Glutamatergic neuron (in vitro differentiated cells): ENCODE measurements at places on chromosomes 7 and 10. TPM values are rescaled to one million over a fixed set of nuclear protein-coding genes. Genes with fewer than 3 reads are reported as not detected.
A peak's percentile ranks its signal among the peaks of the same experiment; 100 is the strongest.

DNA sequence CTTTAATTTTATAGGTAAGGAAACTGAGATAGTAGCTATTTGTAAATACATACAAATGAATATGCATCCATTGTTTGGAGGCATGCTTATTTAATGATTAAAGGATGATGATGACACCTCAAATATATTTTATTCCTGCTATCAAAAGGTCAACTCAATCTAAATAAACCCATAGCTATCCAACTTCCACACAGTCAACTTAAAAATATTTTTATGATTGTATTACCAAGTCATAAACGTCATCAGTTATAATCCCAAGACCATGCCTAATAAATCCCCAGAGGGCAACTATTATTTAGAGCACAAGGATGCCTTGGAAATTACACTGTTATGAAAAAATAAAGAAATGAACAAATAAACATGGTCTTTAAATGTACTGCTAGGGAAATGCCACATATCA lies 102.1 kb downstream of the MPP7 start:
- no peaks in the 10 kb centered on the region for H3K36me3 ChIP-seq
- no peak overlapping the region for H3K4me3 ChIP-seq
- no peak overlapping the region for H3K27ac ChIP-seq

- H3K27ac ChIP-seq: no peak overlapping the region
- H3K4me1 ChIP-seq: peaks cover 1% of the 10 kb centered on the region
- H3K27me3 ChIP-seq: no peaks in the 10 kb centered on the region
- DNase-seq: no peak
- no peak overlapping the region for H3K4me3 ChIP-seq
Observed at GRCh38 chr7:120916538-120916937, 34.0 kb upstream of the ING3 start.

DNA sequence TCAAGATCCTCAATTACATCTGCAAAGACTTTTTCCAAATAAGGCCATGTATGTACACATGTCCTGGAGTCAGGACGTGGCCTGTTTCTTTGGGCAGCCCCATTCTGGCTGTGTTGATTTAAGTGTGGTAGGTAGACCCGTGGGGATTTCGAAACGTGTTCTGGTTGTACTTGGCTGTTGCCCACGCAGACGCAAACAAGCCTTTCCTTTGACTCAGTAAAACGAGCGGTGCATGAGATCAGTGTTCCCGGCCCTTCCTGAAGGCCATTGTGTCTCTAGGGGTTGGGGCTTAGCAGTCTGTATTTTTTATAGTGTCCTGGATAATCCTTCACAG lies 64.8 kb upstream of the DNAJB6 start:
- H3K27me3 ChIP-seq: peaks cover 10% of the 10 kb centered on the region
- peak overlapping the region; percentile 41 for H3K4me3 ChIP-seq
- no peak for DNase-seq
- H3K36me3 ChIP-seq: no peaks in the 10 kb centered on the region
- peaks cover 18% of the 10 kb centered on the region for H3K4me1 ChIP-seq

DNA sequence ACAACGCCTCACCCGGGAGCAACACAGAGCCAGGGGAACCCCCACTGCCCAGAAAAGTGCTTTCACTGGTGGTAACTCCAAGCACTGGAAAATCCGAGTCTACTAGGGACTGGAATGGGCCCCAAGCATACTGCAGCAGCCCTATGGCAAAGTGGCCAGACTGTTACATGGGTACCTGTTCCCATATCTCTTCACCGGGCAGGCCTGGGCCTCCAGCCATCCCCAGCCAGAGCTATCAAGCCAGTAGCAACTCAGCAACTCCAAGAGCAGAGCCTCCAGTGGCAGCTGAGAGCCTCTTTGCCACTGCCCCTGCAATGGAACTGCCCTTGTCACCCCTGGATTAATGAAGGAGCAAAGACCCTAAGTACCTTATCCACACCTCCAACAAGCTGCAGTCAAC lies 73.5 kb downstream of the HBP1 start:
- H3K27ac ChIP-seq: no peak overlapping the region
- H3K27me3 ChIP-seq: no peaks in the 10 kb centered on the region
- no peak overlapping the region for H3K4me3 ChIP-seq
- H3K4me1 ChIP-seq: peaks cover 7% of the 10 kb centered on the region

DNA sequence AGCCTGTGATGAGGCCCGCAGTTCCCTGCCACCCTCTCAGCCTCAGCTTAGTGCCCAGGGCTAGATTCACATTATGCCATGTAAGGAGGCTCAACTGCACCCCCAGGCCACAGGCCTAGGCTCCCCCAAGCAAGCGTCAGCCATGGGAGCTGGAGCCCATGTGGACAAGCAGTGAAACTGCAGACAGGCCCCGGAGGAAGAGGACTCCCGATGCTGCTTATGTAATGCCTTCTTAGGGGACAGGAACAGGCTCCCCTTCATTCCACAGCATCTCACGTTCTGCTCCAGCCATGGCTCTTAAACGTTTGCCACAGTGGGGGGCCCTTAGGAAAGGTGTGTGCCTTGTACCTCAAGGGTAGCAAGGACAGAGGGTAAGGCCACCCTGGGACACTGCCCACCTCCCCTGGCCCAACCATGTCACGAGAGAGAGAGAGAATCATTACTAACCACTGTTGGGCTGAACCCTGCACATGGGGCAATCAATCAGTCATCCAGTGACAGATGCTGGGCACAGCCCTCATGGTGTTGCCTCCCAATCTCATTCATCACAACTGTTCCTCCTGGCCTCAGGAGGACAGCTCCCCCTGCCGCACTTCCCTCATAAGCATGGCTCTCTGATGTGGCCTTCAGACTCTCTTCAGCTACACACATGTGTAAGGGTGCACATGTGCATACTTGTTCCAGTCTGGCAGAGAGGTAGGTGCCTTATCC lies 263.0 kb downstream of the GRID1 start:
- H3K36me3 ChIP-seq: peaks cover 7% of the 10 kb centered on the region
- H3K27ac ChIP-seq: no peak overlapping the region
- H3K27me3 ChIP-seq: peaks cover 3% of the 10 kb centered on the region
- peaks cover 10% of the 10 kb centered on the region for H3K4me1 ChIP-seq
- DNase-seq: no peak

GRCh38 chr7:44104860-44105771 lies 971 bp downstream of the AEBP1 start:
- H3K27ac ChIP-seq: no peak overlapping the region
- H3K4me3 ChIP-seq: peak overlapping the region; percentile 77
- DNase-seq: no peak
- peaks cover 9% of the 10 kb centered on the region for H3K27me3 ChIP-seq
- peaks cover 6% of the 10 kb centered on the region for H3K4me1 ChIP-seq

DNA sequence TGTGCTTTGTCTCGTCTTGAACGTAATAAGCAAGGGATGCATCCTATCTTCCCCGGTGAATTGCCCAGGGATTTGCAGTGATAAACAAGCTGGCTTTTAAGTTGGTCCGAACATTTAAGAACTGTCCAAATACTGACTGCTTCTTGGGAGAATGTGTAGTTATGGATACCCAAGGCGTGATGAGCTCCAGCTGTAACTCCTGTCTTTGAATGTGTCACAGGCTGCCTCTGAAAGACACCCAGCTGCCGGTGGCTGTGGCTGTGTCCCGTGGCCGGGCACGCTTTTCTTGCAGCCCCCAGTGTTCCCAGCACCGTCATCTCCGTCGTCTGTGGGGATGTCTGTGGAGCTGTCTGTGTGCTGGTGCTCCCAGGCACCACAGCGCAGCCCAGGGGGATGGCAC lies 118.1 kb downstream of the GLRX3 start:
- no peak overlapping the region for H3K4me3 ChIP-seq
- no peak for DNase-seq
- no peaks in the 10 kb centered on the region for H3K27me3 ChIP-seq
- H3K4me1 ChIP-seq: no peaks in the 10 kb centered on the region

DNA sequence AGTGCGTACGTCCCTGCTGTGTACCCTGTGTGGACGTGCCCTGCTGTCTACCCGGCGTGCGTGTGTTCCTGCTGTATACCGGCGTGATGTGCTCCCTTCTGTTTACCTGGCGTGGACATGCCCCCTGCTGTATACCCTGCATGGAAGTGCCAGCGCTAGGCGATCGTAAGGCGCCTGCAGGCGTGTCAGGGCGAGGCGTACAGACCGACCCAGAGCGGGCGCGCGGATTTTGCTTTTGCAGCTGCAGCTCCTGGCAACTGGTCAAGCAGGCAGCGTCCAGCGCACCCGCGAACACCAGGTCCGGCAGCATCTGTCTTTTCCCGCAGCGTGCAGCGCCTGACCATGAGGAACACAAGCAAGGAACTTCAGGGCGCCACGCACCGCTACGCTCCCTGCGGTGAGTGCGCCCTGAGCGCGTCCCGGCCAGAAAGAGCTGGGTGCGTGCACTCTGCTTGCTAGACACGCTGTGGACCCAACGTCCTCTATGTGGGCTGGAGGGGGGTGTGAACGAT lies 680 bp downstream of the C7orf57 start:
- peaks cover 5% of the 10 kb centered on the region for H3K27me3 ChIP-seq
- peak; percentile 52 for DNase-seq
- peaks cover 6% of the 10 kb centered on the region for H3K4me1 ChIP-seq
- no peak overlapping the region for H3K27ac ChIP-seq

FBXL13 gene
- total RNA-seq: 1.1 TPM

WIPF3 gene
- total RNA-seq: 0.37 TPM

GRCh38 chr10:119737823-119738222 lies 12.0 kb downstream of the INPP5F start:
- no peaks in the 10 kb centered on the region for H3K27me3 ChIP-seq
- no peaks in the 10 kb centered on the region for H3K36me3 ChIP-seq
- H3K27ac ChIP-seq: peak overlapping the region; percentile 8
- peaks cover 34% of the 10 kb centered on the region for H3K4me1 ChIP-seq
- H3K4me3 ChIP-seq: no peak overlapping the region

- H3K27ac ChIP-seq: no peak overlapping the region
- peaks cover 12% of the 10 kb centered on the region for H3K4me1 ChIP-seq
- no peak for DNase-seq
- no peaks in the 10 kb centered on the region for H3K27me3 ChIP-seq
Observed at GRCh38 chr10:73588656-73589055, 2.5 kb downstream of the USP54 start.

DNA sequence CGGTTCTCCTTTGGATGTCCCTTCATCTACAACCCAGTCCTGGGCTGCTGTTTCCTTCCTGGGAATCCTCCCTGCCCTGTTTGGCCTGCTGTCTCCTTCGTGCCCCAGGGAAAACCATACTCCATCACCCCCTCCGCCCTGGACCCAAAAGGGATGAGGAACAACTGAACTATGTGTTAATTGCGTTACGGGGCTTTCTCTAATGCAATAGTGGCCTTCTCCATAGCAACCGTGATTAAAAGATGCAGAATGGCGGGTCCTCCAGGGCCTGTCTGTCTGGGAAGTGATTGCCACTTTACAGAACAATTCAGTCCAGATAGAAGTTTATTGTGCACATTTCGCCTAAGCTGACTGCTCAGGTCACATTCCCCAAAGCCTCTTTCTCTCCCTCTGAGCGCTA lies 112.0 kb upstream of the FGFR2 start:
- H3K27ac ChIP-seq: peak overlapping the region; percentile 72
- peaks cover 29% of the 10 kb centered on the region for H3K4me1 ChIP-seq
- DNase-seq: peak; percentile 59
- H3K4me3 ChIP-seq: peak overlapping the region; percentile 83

LAMB1 gene
- 326 TPM for total RNA-seq

GRCh38 chr7:152869041-152869676 lies 109.6 kb downstream of the ACTR3B start:
- H3K36me3 ChIP-seq: no peaks in the 10 kb centered on the region
- peaks cover 10% of the 10 kb centered on the region for H3K27me3 ChIP-seq
- H3K4me3 ChIP-seq: no peak overlapping the region
- H3K4me1 ChIP-seq: no peaks in the 10 kb centered on the region

C10orf53 gene
- total RNA-seq: 0.25 TPM

LOXL4 gene
- 6.1 TPM for total RNA-seq

GRCh38 chr7:138701537-138701923 lies 368 bp upstream of the SVOPL start:
- H3K4me3 ChIP-seq: no peak overlapping the region
- H3K4me1 ChIP-seq: no peaks in the 10 kb centered on the region
- no peak for DNase-seq
- H3K27me3 ChIP-seq: peaks cover 4% of the 10 kb centered on the region

PAPOLB gene
- 1.2 TPM for total RNA-seq

DNA sequence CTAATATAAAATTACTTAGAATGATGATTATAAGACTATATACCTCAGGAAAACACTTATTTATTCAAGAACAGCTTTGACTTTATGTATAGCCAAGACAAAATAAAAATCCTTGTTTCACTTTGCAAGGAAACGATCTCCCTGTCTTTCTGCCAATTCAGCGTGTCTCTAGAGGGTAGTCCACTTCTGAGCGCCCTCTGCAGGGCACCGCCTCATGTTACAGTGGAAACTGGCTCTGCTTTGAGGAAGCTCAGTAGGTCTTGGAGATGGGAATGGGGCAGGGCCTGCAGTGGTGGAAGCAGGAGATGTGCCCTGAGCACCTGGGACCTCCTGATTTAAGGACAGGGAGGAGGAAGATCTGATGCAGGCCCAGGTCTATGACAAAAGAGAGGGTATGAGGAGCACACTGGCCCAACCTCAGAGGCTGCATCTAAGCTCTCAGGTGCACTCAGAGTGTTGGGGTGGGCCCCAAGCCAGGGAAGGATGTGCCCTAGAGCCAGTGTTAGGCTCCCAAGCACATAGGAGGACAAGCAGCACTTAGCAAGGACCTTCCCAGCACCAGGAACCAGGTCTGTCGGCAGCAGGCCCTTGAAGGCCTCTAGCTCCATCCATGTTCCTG lies 481.0 kb downstream of the TNS3 start:
- H3K27ac ChIP-seq: no peak overlapping the region
- no peaks in the 10 kb centered on the region for H3K4me1 ChIP-seq
- DNase-seq: peak; percentile 53

FGL2 gene
- total RNA-seq: not detected

DNA sequence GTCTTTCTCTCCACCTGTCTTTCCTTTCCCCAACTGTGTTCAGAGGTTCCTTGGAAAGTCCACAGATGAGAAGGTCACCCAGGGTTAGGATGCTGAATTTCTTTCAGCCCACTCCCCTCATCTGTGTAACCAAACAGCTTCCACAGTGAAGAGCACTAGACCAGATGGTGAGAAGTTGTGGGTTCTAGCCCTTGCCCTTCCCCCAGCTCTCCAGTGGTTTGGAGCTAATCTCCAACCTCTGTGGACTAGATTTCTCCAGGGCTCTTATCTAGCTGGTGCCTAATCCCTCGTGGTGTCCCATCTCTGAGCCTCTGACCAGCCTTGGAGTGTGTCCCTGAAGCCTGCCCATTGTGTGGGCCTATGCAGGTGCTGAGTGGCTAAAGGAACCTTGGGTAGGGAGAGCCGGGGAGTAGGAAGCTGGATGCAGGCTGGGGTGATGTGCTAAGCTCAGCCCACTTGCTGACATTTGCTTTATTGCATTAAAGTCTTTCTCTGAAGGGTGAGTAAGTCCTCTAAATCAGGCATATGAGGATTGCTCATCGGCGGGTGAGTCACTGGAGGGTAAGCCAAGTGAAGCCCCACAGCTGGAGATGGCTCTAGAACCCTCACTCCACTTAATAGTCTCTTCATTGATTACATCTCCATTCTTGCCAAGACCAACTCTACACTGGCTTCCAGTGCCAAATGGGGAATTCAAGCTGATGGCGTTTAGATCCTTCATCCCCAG lies 14.9 kb downstream of the DUSP5 start:
- H3K4me3 ChIP-seq: no peak overlapping the region
- no peak for DNase-seq
- H3K27ac ChIP-seq: no peak overlapping the region

- peaks cover 49% of the 10 kb centered on the region for H3K4me1 ChIP-seq
- H3K27me3 ChIP-seq: peaks cover 6% of the 10 kb centered on the region
- DNase-seq: no peak
- no peaks in the 10 kb centered on the region for H3K36me3 ChIP-seq
- H3K4me3 ChIP-seq: no peak overlapping the region
Observed at GRCh38 chr7:45584261-45585210, 10.4 kb downstream of the ADCY1 start.
